Keratinocyte (primary cell): ENCODE measurements at places on chromosomes 11 and 22. TPM values are rescaled to one million over a fixed set of nuclear protein-coding genes. Genes with fewer than 3 reads are reported as not detected.
A peak's percentile ranks its signal among the peaks of the same experiment; 100 is the strongest.

DNA sequence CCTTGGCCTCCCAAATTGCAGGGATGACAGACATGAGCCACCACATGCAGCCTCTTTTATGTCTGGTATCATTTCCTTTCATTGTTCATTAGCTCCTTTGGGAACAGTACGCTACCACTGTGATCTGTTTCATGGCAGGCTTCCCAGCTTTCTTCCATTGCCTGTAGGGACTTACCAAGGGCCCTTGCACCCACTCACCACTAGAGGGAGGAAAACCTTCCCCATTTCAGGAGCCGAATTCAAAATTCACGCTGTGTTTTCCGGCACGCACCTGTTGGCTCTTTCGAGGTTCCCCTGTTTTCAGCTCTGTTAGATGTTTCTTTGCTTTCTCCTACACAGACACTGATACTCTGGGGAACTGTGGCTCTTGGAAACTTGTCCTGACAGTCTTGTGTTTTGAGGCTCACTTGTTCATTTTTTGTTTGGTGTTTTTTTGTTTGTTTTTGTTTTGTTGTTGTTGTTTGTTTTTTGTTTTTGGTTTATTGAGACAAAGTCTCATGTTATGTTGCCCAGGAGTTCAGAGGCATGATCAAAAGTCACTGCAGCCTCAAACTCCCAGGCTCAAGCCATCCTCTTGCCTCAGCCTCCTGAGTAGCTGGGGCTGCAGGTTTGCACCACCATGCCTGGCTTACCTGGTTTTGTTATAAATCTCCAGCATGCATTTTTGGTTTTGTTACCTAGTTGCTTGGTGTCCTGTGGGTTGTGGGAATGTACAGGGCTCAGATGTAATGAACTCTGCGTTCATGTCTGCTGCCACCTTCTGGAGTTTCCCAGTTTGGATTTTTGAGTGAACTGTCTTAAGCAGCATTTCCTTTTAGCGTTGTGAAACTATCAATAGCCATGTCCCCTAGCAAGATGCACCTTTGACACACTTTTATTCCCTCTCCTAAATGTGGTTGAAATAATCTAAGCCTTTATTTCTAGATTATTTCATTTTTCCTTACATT, 2.3 kb downstream of the KRTAP5-11 start:
- DNase-seq = peak; percentile 2

GRCh38 chr11:47506373-47506772, 46.6 kb downstream of the CELF1 start:
- no peak for DNase-seq

The ENTHD1 gene
- polyA plus RNA-seq = not detected in 3 replicates

The RIMBP3C gene
- polyA plus RNA-seq = 0.01 TPM in 1 of 3 replicates, not detected in the others

- no peak for DNase-seq
Measured at GRCh38 chr11:34613552-34614056, 7.3 kb upstream of the EHF start.

DNA sequence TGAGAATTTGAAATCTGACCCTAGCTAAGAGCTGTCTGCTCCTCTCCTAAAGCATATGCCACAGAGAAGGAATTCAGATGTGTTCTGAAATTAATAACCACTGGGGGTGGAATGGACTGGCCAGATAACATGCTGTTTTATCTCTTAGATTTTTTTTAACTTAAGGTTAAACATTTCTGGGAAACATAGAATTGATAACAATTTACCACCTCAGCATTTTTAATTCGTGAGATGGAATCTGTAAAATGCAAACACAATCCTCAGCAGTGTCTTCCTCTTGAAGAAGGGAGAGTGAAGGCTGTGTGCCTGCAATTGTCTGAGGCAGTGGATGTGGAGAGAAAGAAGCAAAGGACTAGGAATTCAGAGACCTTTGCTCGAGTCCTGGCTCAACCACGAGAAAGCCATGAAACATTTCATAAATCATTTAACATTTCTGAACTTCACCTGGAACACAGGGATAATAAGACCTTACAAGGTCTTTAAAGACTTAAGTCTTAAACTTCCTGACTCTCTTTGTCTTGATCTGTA, at the start of gene SLC5A12:
SLC5A12 (minus strand) TSS at position 113 of the 528 bp plus-strand sequence. CDS start 346 bp downstream, outside the sequence.
- no peak for DNase-seq

DNA sequence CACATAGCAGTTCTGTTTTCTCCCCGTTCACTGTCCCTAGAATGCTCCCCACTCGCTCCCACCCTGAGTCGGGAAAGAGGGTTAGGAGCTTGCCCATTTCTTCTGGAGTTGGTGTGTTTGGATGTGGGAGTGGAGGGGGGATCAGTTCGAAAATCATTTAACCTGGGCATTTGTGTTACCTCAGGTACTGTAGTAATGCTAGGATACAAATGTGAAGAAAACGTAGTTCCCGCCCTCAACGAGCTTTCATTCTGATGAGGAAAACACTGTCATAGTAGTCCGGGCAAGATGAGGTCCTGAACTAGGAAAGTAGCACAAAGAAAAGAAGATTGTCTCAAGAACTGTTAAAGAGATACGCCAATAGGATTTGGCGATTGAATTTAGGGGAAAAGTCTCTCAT, 539 bp downstream of the SDHD start:
- DNase-seq = no peak

DNA sequence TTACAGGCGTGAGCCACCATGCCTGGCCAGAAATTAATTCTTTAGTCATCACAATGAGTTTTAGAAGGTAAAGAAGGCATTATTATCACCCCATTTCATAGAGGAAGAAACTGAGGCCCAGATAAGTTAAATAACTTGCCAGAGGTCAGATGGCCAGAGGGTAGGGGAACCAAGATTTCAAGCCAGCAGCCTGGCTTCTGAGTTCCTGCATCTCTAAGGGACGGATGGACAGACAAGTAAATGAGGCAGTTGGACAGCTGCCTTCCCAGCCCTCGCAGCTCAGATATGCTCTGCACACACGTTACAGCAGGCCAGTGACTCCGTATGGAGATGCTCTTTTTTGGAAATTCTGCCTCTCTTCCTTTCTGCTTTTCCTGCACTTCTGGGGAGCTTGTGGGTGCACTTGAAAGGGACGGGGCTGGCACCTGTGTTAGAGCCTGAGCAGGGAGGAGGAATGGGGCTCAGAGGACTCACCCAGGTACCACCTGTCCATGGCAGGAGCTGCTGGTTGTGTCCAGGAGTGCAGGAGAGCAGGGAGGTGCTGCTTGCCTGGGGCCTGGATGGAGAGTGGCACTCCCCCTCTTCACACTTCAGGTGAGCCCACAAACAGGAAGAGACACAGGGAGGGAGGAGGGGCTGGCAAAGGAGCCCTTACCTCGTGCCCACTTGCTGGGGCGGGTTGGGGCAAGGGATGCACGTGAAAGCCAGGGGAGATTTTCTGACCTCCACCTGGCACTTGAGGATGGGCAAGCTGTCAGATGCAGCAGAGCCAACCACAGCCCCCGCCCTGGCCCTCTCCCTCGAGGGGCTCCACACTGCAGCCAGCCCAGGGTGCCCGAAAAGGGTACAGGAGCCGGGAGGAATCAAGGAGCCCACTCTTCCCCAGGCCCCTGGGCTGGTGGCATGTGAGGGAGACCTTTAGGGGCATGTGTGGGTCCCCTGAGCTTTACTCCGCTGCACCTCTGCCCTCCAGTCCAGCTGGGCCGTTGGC, 3.3 kb upstream of the FXYD2 start:
- DNase-seq = no peak

DNA sequence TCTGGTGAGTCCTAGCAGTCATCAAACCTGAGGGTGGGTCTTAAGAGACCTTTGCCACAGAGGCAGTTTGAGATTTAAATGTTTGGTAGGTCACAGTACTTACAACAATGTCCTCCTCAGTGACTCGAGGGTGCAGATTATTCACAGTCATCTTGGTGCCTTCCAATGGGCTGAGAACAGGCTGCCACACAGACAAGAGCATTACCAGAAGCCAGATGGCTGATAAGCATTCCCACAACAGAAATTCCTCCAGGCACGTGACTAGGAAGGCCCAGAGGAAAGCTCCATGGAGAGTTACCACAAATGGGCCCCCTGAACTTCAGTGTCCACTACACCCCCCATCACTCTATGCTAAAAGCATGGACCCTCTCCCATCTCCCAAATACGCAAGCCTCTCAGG, 19.2 kb downstream of the POLDIP3 start:
- DNase-seq = no peak

GRCh38 chr11:103892603-103893002, 143.8 kb upstream of the DDI1 start:
- DNase-seq = no peak

DNA sequence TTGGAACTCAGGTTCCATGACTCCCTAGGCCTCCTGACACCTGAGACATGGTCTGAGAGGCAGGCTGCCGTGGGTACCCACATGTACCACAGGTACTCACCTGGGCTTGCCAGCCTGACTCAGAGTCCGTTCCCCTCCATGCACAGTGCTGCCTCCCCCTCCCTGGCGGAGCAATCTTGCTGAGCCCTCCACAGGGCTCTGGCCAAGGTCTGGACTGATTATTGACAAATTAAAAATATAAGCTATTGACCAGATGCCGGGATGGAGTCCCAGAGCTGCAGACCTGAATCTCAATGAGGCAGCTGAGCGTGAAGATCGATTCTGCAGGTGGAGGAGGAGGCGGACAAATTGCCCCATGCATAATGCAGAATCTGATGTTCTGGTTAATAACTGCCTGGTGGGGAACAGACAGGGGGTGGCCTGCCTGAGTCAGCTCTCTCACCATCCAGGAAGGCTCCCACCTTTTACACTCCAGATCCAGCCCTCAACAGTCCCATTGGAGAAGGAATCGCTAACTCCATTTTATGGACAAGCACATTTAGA, 422.7 kb downstream of the MIAT start:
- DNase-seq = no peak

GRCh38 chr11:115678942-115679341, 174.7 kb upstream of the CADM1 start:
- no peak for DNase-seq

GRCh38 chr11:112453601-112454577, 193.2 kb upstream of the PLET1 start:
- DNase-seq = no peak

- DNase-seq = no peak
Measured at GRCh38 chr11:113286509-113287497, 27.6 kb upstream of the TTC12 start.

DNA sequence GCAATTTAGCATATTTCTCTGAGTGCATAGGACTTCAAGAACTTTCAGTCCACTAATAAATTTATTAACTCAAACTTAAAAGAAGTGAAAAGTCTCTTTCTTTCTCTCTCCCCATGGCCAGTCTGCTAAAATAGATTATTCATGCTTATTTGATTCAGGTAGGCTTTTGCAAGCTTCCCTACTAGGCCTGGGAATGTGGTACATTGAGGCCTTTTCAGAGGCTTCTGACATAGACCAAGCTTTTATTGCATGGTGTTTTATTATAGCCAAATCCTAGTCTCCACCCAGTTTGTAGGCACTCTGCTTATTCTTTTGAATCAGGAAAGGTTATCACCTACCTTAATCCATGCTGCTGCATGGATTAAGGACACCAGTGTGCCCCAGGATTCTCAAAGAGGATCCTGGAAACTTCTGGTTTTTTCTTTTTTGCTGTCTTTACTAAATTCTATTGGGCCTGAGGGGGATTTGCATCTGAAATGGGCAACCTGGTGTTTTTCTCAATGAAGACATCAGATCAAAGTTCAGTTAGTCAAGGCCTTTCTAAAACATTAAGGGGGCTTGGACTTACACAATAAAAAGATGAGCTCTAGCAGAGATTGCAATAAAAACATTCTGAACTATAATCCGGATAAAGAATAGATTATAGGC, 92.2 kb downstream of the ELP4 start:
- DNase-seq = no peak

GRCh38 chr11:128686745-128687177, 7.1 kb upstream of the FLI1 start:
- peak; percentile 2 for DNase-seq

- no peak for DNase-seq
Measured at GRCh38 chr11:117185736-117186430, 7.3 kb downstream of the SIDT2 start.

DNA sequence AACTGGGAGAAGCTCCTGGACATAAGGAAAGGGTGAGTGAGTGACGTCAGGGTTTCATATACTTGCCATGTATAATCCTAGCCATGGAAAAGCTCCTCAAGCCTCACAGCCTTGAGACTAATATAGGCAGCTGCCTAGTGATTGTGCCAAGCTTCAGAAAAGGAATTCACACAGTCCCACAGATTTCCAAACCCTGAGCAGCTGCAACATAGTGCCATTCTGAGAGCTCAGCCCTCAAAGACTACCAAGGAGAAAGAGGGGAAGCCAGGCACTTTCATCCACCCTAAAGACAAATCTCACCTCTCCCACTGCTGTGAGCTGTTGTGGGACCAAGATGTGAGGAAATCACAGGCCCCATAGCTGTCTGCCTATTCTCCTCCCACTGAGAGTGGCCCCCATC, 707.9 kb upstream of the ANO5 start:
- no peak for DNase-seq
